ENCODE measurements at places on chromosomes 4 and X.

DNA sequence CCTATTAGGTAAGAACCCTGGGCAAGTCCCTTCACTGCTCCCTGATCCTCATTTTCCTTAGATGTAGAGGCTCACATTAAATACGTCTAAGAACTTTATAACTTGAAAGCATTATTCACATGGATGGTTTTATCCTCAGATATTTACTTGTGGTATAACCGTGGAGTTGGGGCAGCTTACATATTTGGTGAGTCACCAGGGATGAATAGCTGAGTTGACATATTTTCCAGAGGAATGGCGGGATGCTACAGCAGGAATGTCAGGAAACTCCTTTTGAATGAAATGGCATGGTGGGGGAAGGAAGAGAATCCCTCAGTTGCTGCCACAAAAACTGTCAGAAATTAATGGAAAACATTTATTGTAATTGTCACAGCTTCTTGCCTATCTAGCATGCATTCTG is 165.3 kb upstream of the RPS6KA3 start:
- no peak for DNase-seq

DNA sequence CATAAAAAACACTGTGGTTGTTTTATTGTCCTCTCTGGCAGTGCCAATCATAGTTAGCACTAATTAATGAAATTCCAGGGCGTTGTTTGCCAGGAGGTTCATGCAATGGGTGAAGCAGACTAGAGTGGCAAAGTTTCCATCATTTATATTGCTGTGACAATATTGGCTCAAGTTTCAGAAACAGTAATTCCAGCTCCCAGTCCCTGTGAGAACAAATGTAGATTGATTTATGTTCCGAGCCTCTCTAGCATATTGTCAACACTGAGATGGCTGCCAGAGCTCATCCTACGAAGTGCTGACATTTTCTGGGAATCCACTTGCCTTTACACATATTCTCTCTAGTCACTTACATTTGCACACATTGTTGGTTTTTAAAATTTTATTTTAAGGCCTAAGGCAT is 440.0 kb upstream of the IGFBP7 start:
- DNase-seq = no peak

DNA sequence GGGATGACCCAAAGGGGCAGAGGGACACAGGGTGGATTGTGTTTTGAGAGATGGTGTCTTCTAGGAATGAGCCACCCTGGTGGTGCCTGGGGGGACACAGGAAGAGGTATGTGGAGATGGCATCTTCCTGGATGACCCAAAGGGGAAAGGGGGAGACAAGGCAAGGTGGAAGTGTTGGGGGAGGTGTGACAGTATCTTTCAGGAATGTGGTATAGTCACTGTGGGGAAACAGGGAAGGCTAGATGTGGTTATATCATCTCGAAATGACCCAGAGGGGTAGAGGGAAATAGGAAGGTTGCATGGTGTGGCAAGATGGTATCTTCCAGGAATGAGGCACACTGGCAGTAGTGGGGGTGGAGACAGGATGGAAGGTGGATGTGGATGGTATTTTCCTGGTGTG is 62.9 kb downstream of the MAOA start:
- no peak for DNase-seq

- DNase-seq = no peak
Observed at GRCh38 chr4:26377328-26378311, 56.8 kb downstream of the RBPJ start.

- DNase-seq = no peak
Observed at GRCh38 chrX:21946925-21947641, 6.6 kb downstream of the SMS start.

- DNase-seq = no peak
Observed at GRCh38 chr4:140450352-140450751, 22.9 kb upstream of the CLGN start.

DNA sequence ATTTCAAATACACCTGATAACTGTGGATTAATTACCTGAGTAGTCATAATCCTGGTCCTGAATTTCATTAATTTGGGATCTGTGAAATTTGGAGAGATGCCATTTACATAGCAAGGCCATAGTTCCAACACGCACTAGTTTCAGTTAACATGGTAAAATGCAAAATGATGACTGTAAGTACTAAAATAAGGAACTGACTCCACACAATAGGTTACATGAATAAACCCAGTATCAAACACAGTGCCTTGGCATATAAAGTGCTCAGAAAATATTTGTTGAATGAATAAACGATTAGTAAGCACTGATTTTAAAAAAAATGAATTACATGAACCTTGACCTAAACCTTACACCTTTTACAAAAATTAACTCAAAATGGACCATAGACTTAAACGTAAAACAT is 9.0 kb downstream of the FBXO8 start:
- no peak for DNase-seq

GRCh38 chr4:119025420-119025819 is 110.2 kb upstream of the MYOZ2 start:
- DNase-seq = no peak

- no peak for DNase-seq
Observed at GRCh38 chr4:145490361-145490760, 8.7 kb downstream of the SMAD1 start.

- DNase-seq = no peak
Observed at GRCh38 chr4:41385481-41385880, 128.8 kb downstream of the UCHL1 start.

GRCh38 chrX:15908603-15909290 is 54.1 kb upstream of the AP1S2 start:
- no peak for DNase-seq

- no peak for DNase-seq
Observed at GRCh38 chr4:151679231-151679630, 81.6 kb downstream of the GATB start.

- DNase-seq = no peak
Observed at GRCh38 chrX:44829832-44830231, 14.0 kb upstream of the DUSP21 start.

DNA sequence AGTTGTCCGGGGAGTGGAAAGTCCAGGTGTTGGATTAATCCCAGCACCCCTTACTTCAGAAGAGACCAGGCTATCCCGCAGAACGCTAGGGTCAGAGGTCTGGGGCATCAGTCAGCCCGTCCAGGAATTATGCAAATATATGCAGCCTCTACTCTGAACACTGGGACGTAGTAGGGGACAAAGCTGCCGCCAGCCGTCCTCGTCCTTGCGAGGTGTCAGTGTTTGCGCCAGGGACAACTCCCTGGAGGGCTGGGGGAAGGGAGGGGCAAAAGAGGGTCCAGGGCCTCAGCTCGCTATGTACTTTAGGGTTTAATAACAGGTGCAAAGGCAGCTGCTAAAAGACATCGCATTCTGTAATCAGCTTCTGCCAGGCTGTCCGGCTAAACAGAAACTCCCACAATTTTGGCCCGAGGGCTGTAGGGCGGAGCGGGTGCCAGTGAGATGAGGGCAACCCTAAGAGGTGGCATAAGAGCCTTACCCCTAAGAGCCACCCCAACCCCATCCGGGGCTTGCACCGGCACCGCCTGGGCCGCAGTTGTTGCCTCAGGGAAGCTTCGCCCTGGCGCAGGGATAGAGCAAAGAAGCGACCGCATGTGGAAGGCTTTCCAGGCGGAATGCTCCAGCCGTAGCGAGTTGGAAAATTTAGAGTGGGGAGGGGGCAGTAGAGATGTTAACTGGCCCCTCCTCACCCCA is 8.4 kb downstream of the HAND2 start:
- DNase-seq = no peak

DNA sequence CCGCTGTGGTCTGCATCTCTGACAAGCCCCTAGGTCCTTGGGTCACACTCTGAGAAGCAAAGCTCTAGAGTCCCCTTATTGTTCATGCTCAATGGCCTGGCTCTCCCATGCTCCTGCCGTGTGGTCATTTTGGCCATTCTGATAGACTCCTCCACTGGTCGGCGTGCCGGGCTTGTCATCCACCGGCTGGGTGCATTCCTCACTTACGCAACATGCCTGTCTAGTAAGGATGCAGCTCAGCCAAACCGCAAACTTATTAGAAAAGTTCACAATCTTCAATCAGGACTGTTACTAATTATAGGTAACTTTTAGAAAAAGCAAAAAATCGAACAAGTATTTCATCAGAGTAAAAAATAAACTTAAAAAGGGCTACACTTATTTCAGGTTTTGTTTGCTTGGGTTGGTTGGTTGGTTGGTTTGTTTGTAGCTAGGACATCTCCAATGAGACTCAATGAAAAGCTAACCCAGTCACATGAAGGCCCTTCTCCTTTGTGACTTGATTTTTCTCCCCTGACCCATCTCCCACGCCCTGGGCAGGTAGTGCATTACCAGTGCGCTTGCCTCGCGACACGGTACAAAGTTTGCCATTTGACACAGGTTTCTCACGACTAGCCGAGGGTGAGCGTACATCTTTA is 41.0 kb downstream of the IRF2 start:
- DNase-seq = no peak

- no peak for DNase-seq
Observed at GRCh38 chrX:147228153-147228552, 413.6 kb upstream of the CXorf51A start.

DNA sequence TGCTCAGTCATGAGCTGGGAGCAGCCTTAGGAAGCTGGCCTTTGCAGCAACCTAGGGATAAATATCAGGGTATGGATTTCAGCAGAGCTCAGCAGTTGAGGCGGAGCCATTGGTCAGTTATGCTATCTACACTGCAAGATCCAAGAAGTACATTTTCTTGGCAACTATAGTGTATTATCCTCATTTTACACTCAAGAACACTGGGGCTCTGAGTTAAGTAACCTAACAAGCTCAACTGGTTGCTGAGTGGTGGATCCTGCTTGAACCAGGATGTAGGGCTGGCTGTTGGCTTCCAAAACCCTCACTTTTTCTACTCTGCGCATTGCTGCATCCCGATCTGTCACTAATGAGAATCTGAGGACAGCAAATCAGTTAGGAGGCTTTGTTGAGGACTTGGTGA is 1.5 kb upstream of the SCARB2 start:
- DNase-seq = no peak

GRCh38 chr4:67566335-67566734 is 7.8 kb downstream of the STAP1 start:
- no peak for DNase-seq

GRCh38 chrX:154698630-154699248 is 45.4 kb upstream of the CTAG2 start:
- no peak for DNase-seq

- DNase-seq = no peak
Observed at GRCh38 chr4:127134490-127134889, 498.3 kb upstream of the INTU start.

- no peak for DNase-seq
Observed at GRCh38 chr4:149344436-149344835, 471.2 kb downstream of the IQCM start.

DNA sequence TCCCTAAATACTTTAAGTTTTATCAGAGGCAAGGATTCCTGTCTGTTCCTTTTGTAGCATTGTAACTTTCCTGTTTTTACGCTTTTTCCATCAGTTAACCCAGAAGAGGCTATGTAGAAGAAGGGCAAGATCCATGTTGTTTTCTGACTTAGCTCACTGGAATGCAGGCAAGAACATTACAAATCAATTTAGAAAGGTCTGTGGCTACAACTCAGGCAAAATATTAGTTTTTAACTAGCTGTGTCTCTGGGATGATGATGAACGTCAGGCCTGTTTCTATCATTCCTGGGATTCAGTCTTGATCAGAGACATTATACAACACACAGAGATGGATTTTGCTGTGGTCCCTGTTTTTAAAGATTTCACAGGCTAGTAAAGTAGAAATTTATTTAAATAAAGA is 813.0 kb upstream of the POU3F4 start:
- DNase-seq = no peak

- no peak for DNase-seq
Observed at GRCh38 chr4:52588771-52589591, 70.1 kb downstream of the USP46 start.

DNA sequence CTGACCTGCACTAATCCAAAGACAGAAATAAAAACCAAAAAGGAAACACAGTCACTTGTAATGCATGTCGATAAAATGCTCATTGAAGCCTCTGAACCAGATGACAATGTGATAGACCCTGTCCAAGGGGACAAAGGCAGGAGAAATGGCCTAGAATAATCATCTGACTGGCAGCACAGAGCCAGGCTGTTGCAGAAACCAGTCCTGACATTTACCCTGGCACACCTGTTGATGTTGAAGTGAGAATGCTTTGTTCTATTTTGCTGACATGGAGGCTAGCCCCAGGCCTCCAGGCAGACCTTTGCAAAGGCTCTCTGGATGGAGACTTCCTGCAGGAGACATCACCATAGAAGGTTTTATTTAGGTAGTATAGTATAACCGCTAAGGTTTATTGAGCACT is 41.0 kb downstream of the TFDP3 start:
- DNase-seq = no peak

GRCh38 chr4:53477636-53478035 is 100.2 kb downstream of the FIP1L1 start:
- DNase-seq = no peak

DNA sequence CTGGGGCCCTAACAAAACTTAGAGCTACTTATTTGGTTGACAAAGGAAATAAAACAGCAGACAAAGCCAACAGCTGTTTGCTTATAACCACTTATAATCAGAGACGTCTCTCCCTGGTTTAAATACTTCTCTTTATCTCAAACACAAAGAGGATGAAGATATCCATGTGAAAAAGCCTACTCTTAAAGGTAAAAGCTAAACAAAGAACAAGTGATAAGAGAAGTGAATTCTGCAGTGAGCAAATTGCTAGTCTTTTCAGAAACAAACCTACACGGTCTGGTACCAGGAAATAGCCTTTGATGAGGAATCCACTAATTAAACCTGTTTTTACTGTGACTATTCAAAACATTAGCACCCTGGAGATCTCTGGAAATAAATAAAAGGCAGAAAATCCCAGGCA is 46.7 kb downstream of the GRIA3 start:
- no peak for DNase-seq

DNA sequence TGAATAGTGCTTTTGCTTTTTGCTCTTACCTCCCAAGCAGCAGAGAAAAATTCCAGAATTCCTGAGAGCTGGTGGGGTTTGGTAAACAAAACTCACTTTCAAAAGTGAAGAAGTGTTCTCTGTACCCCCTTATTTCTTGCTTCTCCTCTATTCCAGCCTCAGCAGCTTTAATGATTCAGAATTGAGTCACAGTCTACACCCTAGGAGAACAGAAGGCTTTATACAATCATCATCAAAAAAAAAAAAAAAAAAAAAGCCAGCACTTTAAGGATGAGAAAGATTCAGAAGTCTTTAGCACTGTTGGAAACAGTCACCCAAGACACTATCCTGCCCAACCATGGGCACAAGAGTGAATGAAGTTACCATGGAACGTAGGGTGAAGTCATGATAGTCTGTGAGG is 1583.1 kb upstream of the PCDH10 start:
- DNase-seq = no peak
